ENCODE measurements at places on chromosomes 11 and 22.

DNA sequence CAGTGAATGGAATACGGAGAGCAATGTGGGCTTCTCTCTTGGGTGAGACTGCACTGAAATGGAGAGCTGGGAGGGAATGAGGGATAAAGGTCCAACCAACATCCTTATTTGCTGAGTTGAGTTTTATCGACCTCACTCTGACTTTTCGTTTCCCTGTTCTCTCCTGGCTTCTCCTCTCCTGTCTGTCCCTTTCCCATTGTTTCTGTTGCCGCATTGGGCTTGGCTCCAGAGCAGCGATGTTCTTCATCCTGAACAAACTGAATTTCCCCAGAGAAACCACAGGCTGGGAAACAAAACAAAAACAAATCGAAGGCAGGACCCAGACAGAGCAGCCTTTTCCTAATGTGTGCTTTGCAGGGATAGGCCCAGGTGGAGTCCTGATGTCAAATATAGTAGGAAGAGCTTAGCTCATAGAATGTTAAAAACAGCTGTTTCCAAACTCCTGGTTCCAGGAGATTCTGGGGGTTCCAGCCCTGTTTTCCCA lies 30.0 kb downstream of the MOV10L1 start:
- no peak for DNase-seq

- DNase-seq = no peak
Observed at GRCh38 chr11:65880844-65881421, 1.3 kb downstream of the CTSW start.

GRCh38 chr11:19349340-19350025 lies 108.7 kb upstream of the E2F8 start:
- no peak for DNase-seq

GRCh38 chr11:8065031-8065430 lies 16.0 kb upstream of the TUB start:
- DNase-seq = no peak

DNA sequence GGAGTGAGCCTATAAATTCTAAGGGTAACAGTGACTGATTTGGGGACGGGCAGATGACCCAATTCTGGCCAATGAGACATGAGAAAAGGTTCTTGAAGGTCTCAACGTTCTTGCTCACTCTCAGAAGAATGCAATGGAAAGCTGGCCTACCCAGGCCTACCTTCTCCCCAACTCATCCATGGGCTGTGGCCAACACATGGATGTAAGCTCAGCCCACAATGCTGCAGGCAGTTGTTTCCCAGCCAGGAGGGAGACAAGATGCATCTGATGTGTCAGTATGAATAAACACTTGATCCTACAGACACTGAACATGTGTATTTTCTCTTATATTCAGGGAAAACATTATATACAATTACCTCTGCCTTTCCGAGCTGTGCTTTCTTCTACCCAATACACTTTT lies 24.4 kb downstream of the PI4KA start:
- no peak for DNase-seq
